ENCODE measurements at places on chromosomes 3 and 15.
A peak's percentile ranks its signal among the peaks of the same experiment; 100 is the strongest.

- no peak for DNase-seq
Measured at GRCh38 chr3:65729555-65729954, 309.2 kb downstream of the MAGI1 start.

GRCh38 chr3:58009026-58009748 lies 965 bp downstream of the FLNB start:
- DNase-seq = no peak

GRCh38 chr3:139524841-139525636 lies 14.5 kb downstream of the RBP1 start:
- no peak for DNase-seq

DNA sequence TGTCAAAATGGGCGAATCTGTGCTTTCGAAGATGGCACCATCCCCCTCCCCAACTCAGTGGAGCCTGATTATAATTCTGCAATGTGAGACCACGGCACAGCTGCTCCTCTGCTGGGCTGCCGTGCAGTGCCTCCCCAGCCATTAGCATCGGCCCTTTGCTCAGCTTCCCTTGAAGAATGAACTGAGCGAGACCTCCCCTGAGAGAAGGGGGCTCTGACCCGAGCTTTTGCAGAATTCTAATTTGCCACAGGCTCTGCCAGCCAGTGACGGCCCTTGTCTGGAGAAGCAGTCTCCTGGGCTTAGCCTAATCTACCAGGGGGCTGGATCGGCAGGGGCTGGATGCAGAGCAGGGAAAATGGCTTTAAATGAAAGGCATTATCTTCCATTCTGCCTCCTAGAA lies 57.2 kb downstream of the GLDN start:
- no peak for DNase-seq

GRCh38 chr3:156594219-156594683 lies 39.3 kb upstream of the SSR3 start:
- DNase-seq = peak; percentile 21

GRCh38 chr15:87496795-87497194 lies 759.7 kb downstream of the NTRK3 start:
- DNase-seq = no peak

DNA sequence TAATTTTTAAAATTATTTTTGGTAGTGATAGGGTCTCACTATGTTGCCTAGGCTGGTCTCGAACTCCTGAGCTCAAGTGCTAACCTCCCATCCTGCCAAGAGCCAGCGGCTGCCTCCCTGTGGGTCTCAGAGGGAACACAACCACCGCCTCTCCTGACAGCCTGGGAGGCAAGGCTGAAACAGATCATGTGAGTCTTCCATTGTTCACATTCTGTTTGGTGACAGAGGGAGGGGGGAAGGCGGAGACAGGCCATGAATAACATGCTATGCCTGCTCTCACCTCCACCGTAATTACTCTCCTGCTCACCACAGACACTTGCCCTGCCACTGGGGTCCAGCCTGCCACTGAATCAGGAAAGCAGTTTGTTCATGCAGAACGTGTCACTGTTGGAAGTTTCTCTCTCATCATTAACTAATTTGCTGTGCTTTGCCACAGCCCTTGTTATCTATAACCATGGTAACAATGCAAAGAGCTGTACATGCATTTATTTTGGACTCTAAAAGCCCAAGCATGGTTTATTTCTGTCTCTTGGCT lies 78.4 kb upstream of the RASGRF1 start:
- DNase-seq = peak; percentile 30

- no peak for DNase-seq
Measured at GRCh38 chr3:141972399-141972798, 96.0 kb downstream of the ATP1B3 start.

- no peak for DNase-seq
Measured at GRCh38 chr3:46544771-46545503, 21.2 kb downstream of the LRRC2 start.

- no peak for DNase-seq
Measured at GRCh38 chr15:32824777-32825176, 107.0 kb downstream of the GREM1 start.

DNA sequence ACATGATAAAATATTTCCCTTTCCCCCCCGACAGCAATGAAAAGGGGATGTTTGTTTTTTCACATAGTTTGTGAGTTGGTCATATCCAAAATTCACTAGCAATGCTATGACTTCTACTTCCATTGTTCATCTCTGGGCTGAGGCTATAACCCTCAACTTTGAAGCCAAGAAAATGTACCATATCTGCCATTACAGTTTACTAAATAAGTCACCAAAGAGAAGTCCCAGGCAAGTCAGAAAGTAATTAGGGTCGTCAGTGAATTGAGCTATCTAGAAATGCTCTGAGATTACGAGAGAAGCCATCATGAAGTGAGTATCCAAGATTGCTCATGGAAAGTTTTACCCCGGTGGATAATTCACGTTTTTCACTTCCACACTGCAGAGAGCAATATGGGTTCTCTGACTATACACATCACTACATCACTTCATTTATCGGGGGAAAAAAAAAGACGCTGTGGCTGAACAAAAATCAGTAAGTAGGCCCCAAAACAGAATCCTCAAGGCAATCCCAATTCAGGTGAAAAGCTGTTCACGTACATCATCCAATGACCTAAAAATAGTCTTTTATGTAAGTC lies 1.4 kb downstream of the PEAK1 start:
- DNase-seq = peak; percentile 19

- no peak for DNase-seq
Measured at GRCh38 chr3:12461097-12461649, 23.1 kb upstream of the TSEN2 start.

GRCh38 chr3:61928039-61928438 lies 366.7 kb downstream of the PTPRG start:
- DNase-seq = no peak

DNA sequence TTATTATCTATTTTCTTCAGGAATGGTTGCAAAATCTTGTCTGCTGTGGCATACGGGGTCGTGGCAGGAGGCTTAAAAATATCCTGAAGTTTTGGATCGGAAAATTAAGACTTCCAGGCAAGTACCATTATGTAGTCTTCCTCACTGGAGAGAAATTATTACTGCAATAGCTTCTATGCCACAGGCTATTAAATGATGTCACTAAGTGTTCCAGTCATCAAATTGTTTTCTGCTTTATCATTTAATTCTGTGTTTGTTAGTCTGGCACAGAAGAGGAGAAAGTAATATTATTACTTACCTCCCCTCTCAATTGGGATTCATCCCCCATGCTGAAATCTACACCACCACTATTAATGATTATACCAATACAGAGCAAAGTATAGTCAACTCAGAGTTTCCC lies 378.2 kb upstream of the ALCAM start:
- DNase-seq = no peak

DNA sequence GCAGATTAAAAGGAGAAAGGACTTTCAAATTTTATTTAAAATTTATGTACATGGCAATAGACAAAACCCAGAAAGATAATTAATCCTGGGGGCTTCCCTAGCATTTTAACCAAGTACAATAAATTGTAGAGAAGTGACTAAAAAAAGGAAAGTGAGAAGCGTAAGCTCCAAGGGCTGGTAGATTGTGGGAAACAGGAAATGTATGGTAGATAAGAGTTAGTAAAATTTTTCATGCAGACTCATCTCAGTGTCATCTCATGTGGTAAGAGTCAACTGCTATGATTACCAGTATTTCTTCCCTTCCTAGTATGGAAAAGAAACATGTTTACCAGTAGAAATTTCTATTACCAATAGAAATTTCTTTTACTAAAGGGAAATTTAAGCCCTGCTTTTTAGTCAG lies 464.3 kb upstream of the AGTR1 start:
- no peak for DNase-seq

DNA sequence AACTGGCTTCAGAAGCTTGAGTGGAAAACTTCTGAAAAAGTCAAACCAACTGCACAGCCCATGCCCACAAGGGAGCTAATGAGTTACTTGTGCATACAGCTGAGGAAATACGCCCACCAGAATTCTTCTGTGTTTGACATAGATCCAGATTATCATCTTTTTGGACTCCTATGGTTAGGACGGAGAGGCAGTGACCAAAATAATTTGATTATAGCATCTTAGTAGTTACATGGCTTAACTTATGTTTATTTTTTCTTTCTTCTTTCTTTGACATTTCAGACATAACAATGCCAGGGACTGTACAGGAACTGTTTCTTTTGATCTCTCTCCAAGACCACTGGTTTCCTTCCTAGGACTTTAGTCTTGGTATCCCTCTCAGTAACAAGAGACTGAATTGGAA lies 246.1 kb upstream of the RASGRP1 start:
- no peak for DNase-seq

DNA sequence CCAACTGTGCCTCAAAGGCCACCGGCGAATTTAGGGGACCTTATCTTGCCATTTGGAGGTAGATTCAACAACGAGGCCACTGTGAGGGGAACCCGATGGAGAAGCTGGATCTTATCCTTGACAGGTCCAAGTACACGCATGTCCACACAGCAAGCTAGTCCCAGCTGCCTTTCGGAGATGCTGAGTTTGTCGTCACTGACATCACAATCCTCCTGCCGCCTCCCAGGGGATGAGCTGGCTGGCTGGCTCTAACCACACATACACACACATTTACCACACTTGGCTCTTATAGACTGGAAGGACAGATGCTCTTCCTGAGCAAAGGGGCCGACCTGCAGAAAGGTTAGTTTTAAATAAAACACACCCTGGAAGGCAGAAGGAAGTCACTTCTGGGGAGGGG lies 176.3 kb downstream of the STT3B start:
- DNase-seq = no peak

- DNase-seq = no peak
Measured at GRCh38 chr3:108887121-108887520, 64.5 kb downstream of the TRAT1 start.

- no peak for DNase-seq
Measured at GRCh38 chr3:141178551-141178950, 53.1 kb upstream of the PXYLP1 start.

GRCh38 chr15:41971089-41971894 lies 1.1 kb downstream of the EHD4 start:
- DNase-seq = peak; percentile 75

DNA sequence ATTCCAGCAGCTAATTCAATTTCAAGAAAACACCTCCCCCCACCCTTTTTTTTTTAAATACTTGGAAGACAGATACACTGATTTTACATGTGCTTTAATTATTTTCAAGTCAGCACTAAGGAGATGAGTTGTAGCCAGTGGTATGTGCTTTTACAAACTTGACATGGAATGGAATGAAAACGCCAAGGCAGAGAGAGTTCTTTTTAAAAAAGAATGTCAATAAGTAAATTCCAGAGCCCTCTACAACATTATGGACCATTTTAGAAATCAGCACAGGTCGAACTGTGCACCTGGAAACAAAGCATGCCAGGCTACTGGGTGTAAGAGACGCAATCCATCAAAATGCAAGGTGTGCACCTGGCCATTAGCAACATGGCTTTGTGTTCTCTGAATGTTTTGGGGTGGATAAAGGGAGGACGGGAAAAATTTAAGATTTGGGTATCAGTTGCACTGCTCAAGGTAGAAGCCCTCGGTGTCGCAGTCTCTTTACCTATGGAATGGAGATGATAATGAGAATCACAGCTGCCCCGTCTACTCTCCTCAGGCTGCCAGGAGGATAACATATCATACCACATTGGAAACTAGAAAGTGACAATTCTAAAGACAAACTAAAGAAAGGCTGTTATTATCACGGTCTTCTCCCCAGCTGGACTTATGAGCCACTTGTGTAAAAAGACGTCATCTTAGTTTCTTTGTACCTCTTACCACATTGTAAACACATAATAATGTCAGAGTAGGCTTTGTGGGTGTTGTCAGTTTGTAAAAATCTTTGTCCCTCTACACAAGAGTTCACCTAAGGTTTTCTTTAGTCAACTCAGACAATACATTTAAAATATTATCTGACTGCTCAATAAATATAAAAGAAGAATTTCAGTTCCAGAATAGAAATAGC lies 107.4 kb upstream of the PRICKLE2 start:
- no peak for DNase-seq

- peak; percentile 30 for DNase-seq
Measured at GRCh38 chr3:42228796-42229195, 37.2 kb downstream of the CCK start.

DNA sequence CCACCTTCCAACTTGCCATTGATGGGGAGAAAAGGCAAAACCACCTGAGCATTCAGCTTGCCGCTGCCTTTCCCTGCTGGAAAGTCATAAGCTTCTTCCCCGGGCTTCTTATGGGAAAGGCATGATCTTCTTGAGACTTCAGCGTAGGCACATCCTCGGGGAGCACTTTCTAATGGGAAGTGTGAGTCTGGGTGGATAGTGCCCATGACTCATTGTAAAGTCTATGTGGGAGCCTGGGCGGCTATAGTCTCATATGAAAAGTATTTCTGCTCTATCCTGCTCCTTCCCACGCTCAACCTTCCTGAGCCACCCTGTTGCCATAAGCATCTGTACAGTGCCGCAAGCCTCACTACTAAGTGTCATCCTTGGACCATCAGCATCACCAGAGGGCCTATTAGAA lies 309.9 kb upstream of the THBS1 start:
- DNase-seq = no peak

- no peak for DNase-seq
Measured at GRCh38 chr15:44654858-44655257, 8.6 kb downstream of the SPG11 start.

DNA sequence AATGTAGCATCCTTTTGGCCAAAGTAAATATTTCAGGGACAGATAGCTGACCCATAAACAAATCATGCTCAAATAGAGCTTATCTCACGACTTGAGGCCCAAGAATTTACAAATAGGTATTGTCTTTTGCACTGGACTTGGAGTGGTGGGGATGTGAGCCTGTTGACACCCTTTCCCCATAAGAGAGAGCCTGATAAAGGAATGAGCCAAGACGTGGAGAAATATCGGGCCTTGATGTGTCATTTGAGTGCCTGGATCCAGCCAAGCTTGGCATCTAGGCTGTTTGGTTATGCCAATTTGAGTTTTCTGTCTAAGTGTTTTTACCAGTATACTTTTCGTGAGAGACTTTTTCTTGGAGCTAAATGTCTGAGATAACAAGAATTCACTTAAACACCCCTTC lies 112.9 kb upstream of the RGMA start:
- DNase-seq = no peak

DNA sequence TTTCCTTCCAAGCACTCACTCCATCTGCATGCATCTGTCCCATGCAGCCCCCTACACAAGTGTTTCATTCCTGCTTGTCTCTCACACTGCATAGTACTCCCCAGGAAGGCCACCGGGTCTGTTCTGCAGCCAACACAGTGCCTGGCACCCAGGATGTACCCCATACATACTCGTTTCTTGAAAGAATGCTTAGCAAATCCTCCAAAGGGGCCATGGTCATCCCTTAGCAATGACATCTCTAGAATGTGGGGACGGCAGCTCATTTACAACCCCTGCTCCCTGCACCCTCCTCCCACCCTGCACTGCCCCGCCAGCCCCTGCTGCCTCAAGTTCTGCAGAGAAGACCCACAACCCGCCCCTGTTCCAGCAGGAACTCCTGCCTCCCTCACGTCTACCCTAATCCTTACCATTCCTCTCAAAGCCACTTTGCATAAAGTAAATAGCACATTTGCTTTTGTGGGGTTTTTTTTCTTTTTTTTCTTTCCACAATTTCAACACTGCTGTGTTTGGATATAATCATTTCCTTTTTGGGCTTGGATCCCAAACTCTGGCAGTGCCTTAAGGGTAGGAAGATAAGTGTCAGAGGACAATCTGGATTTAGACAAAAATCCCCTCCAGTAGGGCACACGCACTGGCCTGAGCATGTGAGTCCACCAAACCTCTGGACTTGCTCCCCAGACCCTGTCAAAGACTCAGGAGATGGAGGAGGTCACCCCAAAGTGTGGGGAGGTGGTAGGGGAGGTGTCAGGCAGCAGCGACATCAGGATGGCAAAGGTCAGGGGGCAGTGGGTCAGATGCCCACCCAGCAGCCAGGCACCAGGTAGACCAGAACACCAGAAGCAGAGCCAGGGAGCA lies 68.4 kb downstream of the MEGF11 start:
- DNase-seq = no peak

GRCh38 chr15:63348392-63348791 lies 33.3 kb downstream of the CA12 start:
- peak; percentile 73 for DNase-seq

Measured in HT-29 (cell line).